Stimulated activated CD8-positive, alpha-beta memory T cell treated with anti-CD3 and anti-CD28 coated beads, Interleukin-4, amount 100 ng/mL, for 48 hours (primary cell): ENCODE measurements at places on chromosomes 2 and 18.
A peak's percentile ranks its signal among the peaks of the same experiment; 100 is the strongest.

DNA sequence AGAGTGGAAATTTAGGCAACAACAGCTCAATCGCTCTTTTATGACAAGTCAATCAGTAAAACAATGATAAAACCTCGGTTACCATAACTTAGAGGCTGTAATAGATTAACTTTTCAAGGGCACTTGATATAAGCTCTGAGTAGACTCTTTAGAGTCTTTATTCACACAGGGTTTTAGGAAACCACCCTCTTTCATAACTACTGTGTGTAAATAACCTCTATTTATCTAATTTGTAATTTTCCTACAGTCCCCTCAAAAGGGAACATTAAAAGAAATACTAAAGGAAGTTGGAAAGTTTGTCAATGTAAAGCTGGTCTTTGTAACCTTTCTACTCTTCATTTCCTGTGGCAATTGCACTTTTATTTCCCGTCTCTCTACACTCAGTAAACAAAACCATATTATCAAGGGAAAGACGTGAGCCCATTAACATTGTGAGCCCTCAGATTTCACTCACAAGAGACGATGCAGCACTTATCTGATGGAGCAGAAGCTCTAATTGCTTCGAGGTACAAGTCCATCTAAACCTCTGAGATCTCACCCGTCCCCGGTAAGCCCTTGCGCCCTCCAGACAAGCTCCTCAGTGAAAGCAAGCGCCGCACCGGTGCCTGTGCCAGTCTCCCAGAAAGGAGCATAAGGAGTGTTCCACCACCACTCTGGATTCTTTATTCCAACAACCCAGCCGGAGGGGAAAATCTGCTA lies 1.1 kb upstream of the HOXD1 start:
- DNase-seq = no peak

- DNase-seq = no peak
Measured at GRCh38 chr2:191222952-191223351, 22.3 kb upstream of the MYO1B start.

- no peak for DNase-seq
Measured at GRCh38 chr2:197386242-197386641, 48.6 kb downstream of the SF3B1 start.

DNA sequence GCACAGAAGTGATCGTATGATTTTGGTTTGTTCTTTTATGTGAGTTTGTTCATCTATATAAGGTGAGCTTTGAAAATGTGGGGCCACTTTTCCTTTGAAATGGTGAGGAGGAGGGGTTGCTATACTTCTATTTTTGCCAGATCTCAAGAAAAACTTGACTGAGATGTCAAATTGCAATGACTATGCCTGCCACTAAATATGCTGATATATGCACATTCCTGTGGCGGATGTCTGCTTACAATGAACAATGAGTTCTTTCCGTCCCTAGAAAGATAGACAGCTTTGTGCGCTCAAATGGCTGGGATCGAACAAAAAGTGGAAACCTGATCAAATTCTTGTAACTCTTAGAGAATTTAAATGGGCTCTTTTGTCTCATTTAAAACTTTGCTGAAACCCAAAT lies 28.7 kb downstream of the MYT1L start:
- no peak for DNase-seq

DNA sequence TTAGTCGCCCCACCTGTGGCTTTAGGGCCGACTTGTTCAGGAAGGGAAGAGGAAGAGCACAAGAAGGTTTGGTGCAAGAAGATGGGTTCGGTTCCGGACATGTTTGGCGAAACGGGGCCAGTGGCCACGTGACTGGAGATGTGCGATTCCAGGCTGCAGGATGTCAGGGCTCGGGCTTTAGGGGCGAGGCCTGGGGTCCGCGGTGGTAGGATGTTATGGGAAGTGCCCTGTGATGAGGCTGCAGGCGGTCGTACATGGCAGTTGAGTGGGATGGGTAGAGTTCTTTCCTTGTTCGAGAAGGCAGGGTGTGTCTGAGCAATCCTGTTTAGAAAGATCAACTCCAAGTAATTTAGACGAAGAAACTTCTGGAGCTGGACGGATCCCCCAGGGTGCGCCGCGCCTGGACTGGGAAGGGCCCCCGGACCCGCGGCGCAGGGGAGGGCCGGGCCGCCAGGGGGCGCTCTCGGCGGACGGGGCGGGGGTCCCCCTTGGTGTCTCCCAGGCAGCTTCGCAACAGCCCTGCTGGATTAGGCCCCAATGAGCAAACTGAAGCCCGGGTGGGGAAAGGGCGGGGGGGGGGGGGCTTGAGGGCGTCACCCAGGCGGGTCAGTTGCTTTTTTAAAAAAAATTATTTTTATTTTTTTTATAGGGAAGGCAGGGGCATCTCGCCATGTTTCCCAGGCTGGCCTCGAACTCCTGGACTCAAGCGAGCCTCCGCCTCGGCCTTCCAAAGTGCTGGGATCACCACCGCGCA lies 17.2 kb upstream of the SDC1 start:
- DNase-seq = peak; percentile 72

DNA sequence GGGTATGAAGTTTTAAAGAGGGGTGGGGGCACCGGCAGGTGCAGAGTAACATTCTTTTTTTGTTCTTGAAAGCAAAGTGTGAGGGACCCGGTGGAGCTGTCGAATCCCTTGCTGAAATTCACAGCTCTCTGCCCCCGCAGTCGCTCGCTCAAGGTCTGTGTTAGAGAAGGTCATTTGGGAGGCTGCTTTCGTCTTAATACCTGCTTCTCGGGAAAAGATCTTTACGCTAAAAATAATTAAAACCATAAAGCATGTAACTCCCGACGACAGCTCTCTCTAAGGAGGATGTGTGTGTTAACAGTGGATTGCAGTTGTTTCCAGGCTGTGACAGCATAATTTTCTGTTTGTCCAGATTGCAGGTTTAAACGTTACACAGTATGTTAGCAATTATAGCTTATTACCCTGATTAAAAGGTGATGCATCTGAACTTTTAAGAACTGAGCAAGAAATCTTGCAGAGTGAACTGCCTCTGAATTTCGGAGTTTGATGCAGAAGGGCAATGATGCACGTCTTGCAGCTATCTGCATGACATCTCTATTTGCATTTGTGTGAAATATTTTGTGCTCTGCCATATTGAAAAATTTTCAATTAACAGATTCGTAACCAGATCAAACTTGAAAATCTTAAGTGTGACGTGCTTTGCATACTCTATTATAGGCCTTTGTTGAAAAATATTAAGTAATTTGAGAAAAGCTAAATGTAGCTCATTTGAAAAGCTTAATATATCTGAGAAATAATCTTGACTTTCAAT lies 954 bp downstream of the RAPGEF4 start:
- no peak for DNase-seq

GRCh38 chr2:30666266-30666874 lies 140.9 kb downstream of the CAPN13 start:
- peak; percentile 8 for DNase-seq
